Thyroid gland (tissue), 4 donors: ENCODE measurements at places on chromosomes 2 and 18. TPM values are rescaled to one million over a fixed set of nuclear protein-coding genes. Genes with fewer than 3 reads are reported as not detected.

Gene GLS
- 205 TPM for total RNA-seq

Gene COL3A1
- 36.4 TPM for total RNA-seq

Gene CDH19
- 0.78 TPM for total RNA-seq

- DNase-seq, result no peak
Observed at GRCh38 chr2:33110461-33110860, 163.7 kb downstream of the LTBP1 start.

GRCh38 chr18:49878567-49879270 lies 65.4 kb upstream of the ACAA2 start:
- DNase-seq, result no peak

GRCh38 chr2:11121823-11122155 lies 33.5 kb upstream of the SLC66A3 start:
- DNase-seq, result no peak

DNA sequence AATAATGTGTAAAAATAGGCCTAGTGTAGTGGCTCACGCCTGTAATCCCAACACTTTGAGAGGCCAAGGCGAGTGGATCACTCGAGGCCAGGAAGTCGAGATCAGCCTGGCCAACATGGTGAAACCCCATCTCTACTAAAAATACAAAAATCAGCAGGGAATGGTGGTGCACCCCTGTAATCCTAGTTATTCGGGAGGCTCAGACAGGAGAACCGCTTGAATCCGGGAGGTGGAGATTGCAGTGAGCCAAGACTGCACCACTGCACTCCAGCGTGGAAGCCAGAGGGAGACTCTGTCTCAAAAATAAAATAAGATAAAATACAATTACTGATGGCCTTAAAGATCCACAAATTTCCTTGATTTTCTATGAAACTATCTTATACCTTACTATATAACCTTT lies 3.8 kb downstream of the ATF2 start:
- DNase-seq, result no peak

DNA sequence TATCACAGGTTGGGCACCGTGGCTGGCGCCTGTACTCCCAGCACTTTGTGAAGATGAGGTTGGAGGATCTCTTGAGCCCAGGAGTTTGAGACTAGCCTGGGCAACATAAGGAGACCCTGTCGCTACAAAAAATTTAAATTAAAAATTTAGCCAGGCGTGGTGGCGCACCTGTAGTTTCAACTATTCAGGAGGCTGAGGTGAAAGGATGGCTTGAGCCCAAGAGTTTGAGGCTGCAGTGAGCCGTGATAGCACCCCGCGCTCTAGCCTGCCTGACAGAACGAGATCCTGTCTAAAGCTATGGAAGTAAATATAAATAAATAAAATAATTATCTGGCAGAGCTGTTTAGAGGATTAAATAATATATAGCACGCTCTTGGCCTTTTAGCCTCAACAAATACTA lies 1.4 kb upstream of the SH3RF3 start:
- DNase-seq, result no peak

DNA sequence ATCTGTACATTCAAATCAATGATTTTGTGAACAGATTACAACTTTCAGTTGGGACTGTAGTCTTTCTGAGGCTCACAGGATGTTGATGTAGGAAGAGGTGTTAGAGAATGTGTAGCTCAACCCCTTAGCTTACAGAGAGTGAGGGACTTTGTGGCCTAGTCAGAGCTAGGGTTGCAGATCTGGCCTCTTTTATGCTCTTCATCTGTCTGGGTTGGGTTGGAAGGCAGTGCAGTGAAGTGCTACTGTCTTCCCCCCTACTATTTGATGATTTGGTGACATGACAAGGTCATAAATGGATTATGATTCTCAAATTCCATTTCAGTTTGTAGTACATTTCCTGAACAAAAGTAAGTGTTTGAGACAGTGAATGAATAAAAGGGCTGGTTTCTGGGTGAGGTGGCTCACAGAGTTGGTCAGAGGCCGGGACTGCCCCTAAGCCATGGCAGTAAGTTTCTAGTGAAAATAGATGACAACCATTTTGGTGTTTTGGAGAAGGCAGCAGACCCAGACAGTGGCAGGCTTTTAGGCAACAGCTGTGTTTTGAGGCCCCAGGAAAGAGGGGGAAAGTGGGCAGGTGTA lies 21.6 kb downstream of the MAP4K4 start:
- DNase-seq, result no peak

GRCh38 chr18:76436342-76436741 lies 58.7 kb downstream of the ZNF516 start:
- DNase-seq, result no peak

- DNase-seq, result peak; percentile 8
Observed at GRCh38 chr18:22856870-22857269, 76.3 kb upstream of the RBBP8 start.
